Stimulated activated CD4-positive, alpha-beta T cell treated with anti-CD3 and anti-CD28 coated beads, Interleukin-1b, Interleukin-23, amount 100 ng/mL, for 24 hours (primary cell): ENCODE measurements at places on chromosomes 3 and 15.

GRCh38 chr3:121431726-121432517 lies 113.9 kb downstream of the POLQ start:
- peak; percentile 5 for DNase-seq

DNA sequence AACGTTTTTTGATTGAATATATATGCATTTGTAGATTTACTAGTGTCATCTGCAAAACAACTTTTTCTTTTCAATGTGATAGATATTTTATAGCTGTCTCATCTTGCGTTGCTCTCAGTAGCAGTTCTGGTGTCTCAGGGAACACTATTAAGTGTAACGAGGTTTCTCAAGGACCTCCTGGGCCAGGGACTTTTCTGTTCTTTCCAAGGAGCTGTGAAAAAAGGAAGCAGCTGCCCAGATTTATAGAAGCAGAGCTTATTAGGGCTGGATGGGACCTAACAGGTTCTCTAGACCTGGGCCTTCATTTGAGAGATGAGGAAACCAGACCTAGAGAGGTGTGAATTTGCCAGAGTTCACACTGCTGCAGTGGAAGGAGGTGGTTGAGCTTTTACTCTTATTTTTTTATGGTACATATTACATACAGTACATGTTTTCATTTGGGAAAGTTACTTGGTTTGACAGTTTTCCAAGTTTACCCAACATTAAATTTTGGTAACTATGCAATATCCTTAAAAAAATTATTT lies 16.1 kb downstream of the MAP2K1 start:
- DNase-seq, result no peak

- no peak for DNase-seq
Observed at GRCh38 chr3:46609212-46609721, 3.1 kb upstream of the FAM240A start.

GRCh38 chr15:72554471-72555425 lies 80.6 kb downstream of the ARIH1 start:
- DNase-seq, result peak; percentile 15

DNA sequence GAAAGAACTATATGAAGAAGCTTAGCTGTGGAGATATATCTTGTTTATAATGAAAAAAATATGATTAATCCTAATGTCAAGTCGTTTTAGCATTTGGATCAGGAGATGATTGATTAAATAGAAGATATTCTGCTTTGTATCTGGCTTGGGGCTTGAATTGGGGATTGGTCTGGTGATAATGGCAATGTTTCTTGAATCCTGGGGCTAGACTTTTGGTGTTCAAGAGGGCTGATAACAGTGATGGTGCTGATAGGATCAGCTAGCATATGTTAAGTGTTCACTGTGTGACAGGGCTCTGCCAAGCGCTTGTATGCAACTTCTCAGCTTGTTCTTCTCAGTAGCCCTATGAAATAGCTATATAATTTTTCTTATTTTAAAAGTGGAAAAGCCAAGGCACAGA lies 20.2 kb downstream of the CNOT10 start:
- no peak for DNase-seq

GRCh38 chr15:30072630-30073029 lies 10.1 kb upstream of the GOLGA8J start:
- DNase-seq, result no peak

DNA sequence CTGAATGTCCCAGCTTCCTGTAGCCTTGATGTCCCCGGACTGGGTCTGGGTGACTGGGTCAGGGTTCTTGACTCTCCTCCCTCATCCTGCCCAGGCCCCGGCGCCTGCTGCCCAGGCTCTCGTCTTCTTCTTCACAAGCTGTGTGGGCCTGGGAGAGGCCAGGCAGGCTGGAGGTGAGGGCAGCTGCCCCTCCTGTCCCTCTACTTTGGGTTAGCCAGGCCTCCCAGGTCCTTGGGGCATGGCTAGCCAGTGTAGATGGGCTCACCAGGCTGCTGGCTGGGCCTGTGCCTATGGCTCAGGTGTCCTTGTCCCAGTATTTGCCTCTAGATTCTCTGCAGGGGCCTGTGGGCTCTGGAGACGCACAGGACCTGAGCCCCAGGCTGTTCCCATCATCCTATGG lies 31.8 kb downstream of the TKT start:
- no peak for DNase-seq

DNA sequence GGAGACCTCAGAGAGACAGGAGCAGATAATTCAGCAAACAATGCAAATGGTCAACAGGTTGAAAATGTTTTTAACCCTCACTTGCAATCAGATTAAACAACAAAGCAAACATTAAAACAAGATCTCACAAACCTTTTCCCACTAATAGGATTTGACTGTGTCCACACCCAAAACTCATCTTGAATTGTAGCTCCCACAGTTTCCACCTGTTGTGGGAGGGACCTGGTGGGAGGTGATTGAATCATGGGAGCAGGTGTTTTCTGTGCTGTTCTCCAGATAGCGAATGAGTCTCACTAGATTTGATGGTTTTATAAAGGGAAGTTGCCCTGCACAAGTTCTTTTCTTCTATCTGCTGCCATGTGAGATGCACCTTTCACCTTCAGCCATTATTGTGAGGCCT lies 1.3 kb upstream of the LYSMD4 start:
- no peak for DNase-seq

DNA sequence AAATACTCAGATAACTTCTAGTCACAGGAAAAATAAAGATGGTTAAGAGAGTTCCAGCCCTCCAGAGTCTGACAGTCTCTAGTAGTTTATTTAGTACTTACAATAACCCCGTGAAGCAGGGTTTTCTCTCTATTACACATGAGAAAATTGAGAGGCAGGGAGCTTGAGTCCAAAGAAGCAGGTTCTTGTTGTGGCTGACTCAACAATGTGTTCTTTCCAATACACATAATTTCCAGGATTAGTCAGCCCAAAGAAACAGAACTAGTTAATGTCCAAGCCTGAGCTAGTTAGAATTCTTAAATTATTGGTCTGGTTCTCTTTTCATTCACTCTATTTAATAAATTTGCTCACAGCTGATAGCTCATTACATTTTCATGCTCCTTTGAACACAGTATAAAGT lies 49.9 kb downstream of the ALDH1A2 start:
- no peak for DNase-seq

- DNase-seq, result no peak
Observed at GRCh38 chr15:36478561-36478960, 100.9 kb upstream of the CDIN1 start.

- no peak for DNase-seq
Observed at GRCh38 chr3:61066800-61067199, 184.5 kb downstream of the FHIT start.

GRCh38 chr3:72786668-72787067 lies 61.6 kb downstream of the SHQ1 start:
- DNase-seq, result no peak

GRCh38 chr3:129045675-129046036 lies 14.9 kb upstream of the GP9 start:
- DNase-seq, result no peak

DNA sequence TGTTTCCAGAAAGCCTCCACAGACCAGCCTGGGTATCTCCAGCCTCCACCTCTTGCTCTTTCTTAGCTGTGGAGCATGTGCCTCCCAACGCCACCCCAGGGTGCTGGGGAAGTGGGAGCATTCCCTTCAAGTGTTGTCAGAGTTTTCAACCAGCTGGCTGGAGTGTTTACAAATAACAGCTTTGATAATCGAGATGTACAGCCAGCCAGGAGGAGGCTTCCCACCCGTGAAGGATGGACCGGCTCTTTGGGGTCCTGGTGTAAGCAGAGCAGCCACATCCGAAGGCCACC lies 8.5 kb upstream of the OXTR start:
- no peak for DNase-seq
